HCEC 1CT (cell line): ENCODE measurements at places on chromosomes 6 and 20.

GRCh38 chr6:43609402-43609801 lies 19.7 kb downstream of the GTPBP2 start:
- DNase-seq, result no peak

- DNase-seq, result no peak
Observed at GRCh38 chr20:18702736-18703135, 110.8 kb upstream of the SCP2D1 start.

DNA sequence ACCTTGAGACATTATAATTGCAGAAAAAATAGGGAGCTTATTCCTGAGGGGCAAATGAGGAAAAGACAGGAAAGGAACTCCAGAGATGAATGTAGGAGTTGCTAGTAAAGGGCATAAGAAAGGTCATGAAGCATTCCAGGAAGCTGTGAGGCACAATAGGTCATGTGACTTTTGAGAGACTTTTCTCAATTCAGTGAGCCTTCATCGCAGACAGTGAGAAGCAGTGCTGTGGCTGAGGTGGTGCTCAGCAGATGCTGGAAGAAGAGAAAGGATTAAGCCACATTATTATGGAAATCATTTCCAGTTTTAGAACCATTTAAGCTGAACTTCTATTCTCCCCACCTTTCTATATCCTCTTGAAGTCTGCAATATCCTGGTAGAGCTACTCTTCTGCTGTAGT lies 4.1 kb downstream of the SPTLC3 start:
- DNase-seq, result no peak

DNA sequence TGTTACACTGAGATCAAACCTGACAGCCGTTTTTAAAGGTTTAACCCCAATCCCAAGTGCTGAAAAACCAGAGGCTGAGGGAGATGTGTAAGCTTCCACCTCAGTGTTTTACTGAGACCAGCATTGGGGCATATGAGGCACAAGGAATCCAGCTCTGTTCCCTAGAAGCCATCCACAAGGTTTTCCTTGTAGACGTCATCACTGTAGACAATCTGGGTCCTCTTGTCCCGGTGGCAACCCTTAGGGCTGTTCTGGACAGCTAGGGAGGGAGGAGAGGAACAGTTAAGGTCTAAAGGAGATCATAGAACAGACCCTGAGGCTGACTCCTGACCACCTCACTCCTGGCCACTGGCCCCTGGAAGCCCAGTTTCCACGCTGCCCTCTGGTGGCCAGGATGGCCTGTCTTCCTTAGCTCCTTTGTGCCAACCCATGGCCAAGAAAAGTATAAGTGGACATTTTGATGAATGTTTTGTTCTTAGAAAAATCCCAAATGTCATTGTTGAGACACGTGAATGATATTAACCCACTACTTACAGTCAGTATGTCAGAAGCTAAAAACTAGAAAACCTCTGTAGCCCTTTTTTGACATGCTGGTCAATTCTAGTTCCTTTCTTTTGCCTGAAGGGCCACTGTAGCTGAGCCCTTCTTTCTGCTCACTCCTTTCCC lies 6.4 kb downstream of the CFB start:
- DNase-seq, result peak; percentile 57

- no peak for DNase-seq
Observed at GRCh38 chr6:6466967-6467761, 121.4 kb upstream of the LY86 start.

GRCh38 chr20:50513169-50514034 lies 3.2 kb downstream of the PTPN1 start:
- DNase-seq, result peak; percentile 89

DNA sequence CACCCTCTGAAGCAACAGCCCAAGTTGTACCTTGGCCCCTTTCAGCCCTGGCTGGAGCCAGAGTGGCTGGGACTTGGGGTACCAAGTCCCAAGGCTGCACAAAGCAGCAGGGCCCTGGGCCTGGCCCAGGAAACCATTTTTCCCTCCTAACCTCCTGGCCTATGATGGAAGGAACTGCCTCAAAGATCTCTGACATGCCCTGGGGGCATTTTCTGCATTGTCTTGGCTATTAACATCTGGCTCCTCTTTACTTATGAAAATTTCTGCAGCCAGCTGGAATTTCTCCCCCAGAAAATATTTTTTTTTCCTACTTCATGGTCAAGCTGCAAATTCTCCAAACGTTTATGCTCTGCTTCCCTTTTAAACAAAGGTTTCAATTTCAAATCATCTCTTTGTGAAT lies 269.4 kb upstream of the CDYL start:
- no peak for DNase-seq

DNA sequence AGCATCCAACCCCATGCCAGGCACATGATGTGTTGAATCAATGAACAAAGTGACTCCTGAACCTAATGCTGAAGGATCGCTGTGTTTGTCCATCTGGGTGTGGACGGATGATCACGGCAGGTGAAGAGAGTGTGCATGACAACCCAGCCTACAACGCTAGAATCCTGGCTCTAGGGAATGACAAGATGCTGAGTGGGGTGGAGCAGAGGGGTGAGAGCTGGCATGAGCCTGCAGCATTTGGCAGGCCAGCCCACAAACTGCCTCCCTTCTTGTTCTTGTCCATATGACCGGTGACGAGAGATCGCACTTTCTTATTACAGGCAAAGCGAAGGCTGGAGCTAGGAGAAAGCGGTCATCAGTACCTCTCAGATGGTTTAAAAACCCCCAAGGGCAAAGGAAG lies 54.7 kb upstream of the CDKAL1 start:
- no peak for DNase-seq

- no peak for DNase-seq
Observed at GRCh38 chr6:105981002-105981887, 104.9 kb upstream of the PRDM1 start.

DNA sequence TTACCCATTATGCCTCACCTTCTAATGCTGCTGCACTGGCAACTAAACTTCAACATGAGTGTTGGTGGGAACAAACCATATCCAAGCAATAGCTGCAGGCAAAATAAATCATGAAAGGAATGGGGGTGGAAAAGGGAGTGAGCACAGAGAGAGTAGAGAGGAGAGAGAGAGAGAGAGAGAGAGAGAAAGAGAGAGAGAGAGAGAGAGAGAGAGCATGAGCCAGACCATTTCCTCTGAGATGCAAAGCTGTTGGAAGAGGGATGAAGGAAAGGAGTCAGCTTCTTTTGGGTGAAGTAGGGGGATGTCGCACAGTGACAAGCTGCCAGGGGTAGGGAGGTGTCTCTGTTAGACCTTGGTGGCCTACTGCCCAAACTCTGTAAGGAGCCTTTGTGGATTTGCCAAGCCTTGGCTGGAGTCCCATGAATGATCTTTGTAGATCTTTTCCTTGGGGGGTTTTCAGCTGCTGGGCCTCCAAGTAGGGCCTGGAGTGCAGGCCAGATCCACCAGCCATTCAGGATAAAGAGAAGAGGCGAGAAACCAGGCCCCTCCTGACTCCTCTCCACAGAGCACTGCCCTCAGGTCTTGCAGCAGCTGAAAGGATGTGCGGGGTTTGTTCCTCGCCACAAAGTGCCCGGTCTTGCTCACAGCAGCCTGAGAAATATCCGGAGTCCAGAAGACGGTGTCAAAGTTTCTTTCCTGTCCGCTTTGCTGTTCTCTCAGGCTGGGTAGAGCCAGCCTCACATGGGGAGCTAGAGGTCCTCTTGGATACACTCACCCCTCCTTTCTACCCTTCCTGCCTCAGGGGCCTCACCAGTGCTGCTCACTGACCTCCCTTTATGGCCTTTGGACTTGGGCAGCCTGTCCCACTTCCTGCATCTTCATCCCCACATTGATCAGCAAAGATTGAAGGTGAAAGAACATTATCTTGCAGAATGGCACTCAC lies 17.8 kb downstream of the BTBD3 start:
- no peak for DNase-seq

DNA sequence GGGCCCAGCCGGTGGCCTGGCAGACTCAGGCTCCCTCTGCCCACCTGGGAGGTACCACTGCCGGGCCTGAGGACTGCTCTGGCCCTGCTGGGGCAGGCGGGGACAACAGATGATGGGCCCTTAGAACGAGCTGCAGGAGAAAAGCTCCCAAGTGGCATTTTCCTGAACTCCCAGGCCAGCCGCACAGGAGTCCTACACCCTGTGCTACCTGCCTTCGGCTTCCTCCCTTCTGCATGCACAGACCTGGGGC lies 41.3 kb downstream of the DSTN start:
- peak; percentile 20 for DNase-seq

- no peak for DNase-seq
Observed at GRCh38 chr20:2032168-2032567, 38.3 kb upstream of the PDYN start.

- DNase-seq, result peak; percentile 78
Observed at GRCh38 chr6:54802775-54803634, 43.6 kb upstream of the FAM83B start.

- peak; percentile 96 for DNase-seq
Observed at GRCh38 chr20:10558635-10559187, 115.1 kb downstream of the JAG1 start.

GRCh38 chr6:1625794-1626435 lies 16.2 kb downstream of the FOXC1 start:
- DNase-seq, result no peak

GRCh38 chr6:152318278-152318677 lies 318.9 kb downstream of the SYNE1 start:
- peak; percentile 55 for DNase-seq

GRCh38 chr20:7490288-7490687 lies 450.0 kb downstream of the HAO1 start:
- peak; percentile 23 for DNase-seq

DNA sequence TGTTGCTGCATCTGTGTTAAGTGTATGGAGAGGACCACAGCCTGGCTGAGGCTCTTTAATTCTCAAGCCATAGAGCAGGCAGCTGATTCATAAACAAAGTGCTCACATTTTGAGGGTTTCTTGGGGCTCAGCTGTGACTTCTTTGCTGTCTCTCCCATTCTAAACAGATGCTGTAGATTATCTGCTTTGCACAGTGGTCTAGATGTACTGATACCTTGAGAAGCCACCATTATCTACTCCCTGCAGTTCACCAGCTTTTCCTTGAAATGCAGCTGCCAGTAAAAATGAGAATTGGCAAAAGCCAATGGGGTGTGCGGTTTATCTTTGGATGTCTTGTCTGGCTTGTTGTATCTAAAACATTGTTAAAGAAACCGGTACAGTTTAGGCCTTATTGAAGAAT lies 5.2 kb upstream of the CNR1 start:
- no peak for DNase-seq

GRCh38 chr20:5041433-5041832 lies 40.1 kb upstream of the SLC23A2 start:
- DNase-seq, result no peak
